SJSA1 (cell line): ENCODE measurements at places on chromosomes 3 and 15. TPM values are rescaled to one million over a fixed set of nuclear protein-coding genes. Genes with fewer than 3 reads are reported as not detected.

XIRP1 gene
- total RNA-seq, result 0.69 and 1.9 TPM in 2 replicates

KCNAB1 gene
- total RNA-seq, result 1.6 TPM in 1 of 2 replicates, not detected in the other

PYGO1 gene
- total RNA-seq, result 5.9 and 9.9 TPM in 2 replicates

PRICKLE2 gene
- total RNA-seq, result 9.7 and 18.3 TPM in 2 replicates

UBR1 gene
- total RNA-seq, result 30.6 and 39.2 TPM in 2 replicates

TMC3 gene
- total RNA-seq, result 0.03 TPM in 1 of 2 replicates, not detected in the other

TRIM42 gene
- total RNA-seq, result not detected in 2 replicates

CHRNB4 gene
- not detected in 2 replicates for total RNA-seq

B3GNT5 gene
- total RNA-seq, result 0.66 and 2.2 TPM in 2 replicates

NUP210 gene
- total RNA-seq, result 0.05 TPM in 1 of 2 replicates, not detected in the other

MINAR1 gene
- 0.38 and 0.82 TPM in 2 replicates for total RNA-seq

FBXO40 gene
- total RNA-seq, result not detected in 2 replicates

MOBP gene
- not detected in 2 replicates for total RNA-seq

LRRN1 gene
- not detected in 2 replicates for total RNA-seq

GMNC gene
- not detected in 2 replicates for total RNA-seq

P3H2 gene
- 166 and 188 TPM in 2 replicates for total RNA-seq

TM6SF1 gene
- 0.38 and 2.2 TPM in 2 replicates for total RNA-seq

SV2B gene
- total RNA-seq, result not detected in 2 replicates

LRRC31 gene
- not detected in 2 replicates for total RNA-seq

LSM3 gene
- 22.4 and 25.9 TPM in 2 replicates for total RNA-seq

CYP8B1 gene
- total RNA-seq, result not detected in 2 replicates

ZNF774 gene
- total RNA-seq, result 0.66 and 4.1 TPM in 2 replicates

TP63 gene
- not detected in 2 replicates for total RNA-seq

SMAD6 gene
- 46.4 and 78.8 TPM in 2 replicates for total RNA-seq

MESP1 gene
- 0.26 TPM in 1 of 2 replicates, not detected in the other for total RNA-seq

PLSCR2 gene
- not detected in 2 replicates for total RNA-seq

TTLL13 gene
- total RNA-seq, result not detected in 2 replicates
